ENCODE measurements at places on chromosomes 13 and 19.

- DNase-seq: peak; percentile 32
Observed at GRCh38 chr19:4233282-4233853, 4.0 kb downstream of the EBI3 start.

- DNase-seq: no peak
Observed at GRCh38 chr13:43758834-43759233, 27.9 kb downstream of the ENOX1 start.

DNA sequence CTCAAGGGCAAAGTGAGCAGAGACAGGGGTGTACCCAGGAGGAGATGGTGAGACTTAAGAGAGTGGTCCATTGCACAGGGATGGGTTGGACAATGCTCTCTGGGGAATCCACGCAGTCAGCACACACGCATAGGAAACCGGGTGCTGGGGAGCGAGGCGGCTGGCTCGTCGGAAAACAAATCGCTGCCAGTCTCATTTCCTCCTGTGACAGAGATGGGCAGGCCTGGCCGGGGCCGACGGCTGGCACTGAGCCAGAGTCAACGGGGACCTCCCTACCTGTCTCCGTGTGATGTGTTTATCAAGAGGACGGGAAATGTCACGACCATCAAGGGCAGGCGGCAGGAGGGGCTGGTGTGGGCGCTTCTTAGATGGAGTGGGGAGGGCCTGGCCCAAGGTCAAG lies 27.3 kb downstream of the PTPRS start:
- DNase-seq: no peak

DNA sequence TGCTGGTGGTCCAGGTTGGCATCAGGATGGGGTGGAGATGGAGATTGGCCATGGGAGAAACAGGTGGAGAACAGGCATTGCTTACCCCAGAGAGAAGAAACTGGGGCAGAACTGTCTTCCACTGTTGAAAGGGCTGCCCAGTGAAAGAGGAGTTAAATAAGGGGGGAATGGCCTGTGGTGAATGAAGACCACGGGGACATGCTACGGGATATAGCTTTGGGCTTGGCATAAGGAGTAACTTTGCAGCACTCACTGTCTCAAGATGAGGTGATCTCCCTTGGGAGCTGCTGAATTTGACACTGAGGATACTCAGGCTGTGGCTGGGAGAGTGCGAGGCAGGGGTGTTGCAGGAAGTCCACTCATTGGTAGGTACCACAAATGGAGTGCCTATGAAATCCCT lies 10.6 kb upstream of the GPR18 start:
- DNase-seq: no peak

- no peak for DNase-seq
Observed at GRCh38 chr13:110706570-110707372, 855 bp upstream of the CARS2 start.

GRCh38 chr19:47729468-47729798 lies 15.9 kb upstream of the NOP53 start:
- no peak for DNase-seq

GRCh38 chr19:44692379-44692721 lies 6.6 kb upstream of the CEACAM16 start:
- DNase-seq: no peak

- DNase-seq: no peak
Observed at GRCh38 chr19:8334458-8335342, 8.4 kb downstream of the KANK3 start.

DNA sequence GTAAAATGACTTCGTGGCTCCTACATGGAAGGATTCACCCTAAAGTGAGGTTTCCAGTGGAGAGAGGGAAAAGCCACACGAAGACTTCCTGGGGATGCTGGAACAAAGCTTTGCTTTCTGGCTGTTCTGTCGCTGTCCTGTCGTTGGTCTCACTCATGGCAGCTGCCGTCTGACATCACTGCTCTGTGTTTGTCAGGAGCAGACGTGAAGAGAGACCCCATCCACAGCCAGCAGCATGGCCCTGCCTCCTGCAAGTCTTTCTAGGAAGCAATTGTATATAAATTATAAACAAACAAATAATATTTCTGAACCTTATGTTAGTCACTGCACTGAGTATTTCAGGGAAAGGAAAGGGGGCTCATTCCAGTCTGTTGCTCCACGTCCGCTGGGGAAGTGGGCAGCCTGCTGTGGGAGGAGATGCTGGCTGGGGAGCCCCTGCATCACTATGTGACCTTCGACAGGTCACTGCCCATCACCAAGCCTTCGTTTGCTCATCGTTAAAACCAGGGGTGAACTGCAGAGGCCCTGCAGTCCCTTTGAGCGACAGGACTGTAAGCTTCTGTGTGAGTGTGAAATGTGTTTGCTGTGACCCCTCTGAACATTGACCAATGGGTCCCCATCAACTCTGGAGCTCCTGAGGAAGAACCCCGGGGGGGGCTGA lies 151.0 kb downstream of the DCT start:
- no peak for DNase-seq

DNA sequence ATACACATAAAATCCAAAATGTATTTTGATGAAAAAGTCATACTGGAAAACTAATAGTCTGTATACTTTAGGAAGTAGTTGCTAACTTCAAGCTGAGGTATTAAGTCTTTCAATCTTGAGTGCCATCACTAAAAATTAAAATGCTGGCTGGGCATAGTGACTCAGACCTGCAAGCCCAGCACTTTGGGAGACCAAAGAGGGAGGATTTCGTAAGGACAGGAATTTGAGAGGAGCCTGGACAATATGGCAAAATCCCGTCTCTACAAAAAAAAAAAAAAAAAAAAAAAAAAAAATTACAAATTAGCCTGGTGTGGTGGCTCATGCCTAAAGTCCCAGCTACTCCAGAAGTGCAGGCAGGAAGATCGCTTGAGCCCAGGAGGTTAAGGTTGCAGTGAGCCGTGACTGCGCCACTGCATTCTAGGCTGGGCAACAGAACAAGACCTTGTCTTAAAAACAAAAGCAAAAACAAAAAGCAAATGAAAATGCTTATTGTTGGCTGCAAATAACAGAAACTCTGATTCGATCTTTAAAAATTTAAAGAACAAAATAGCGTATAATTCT lies 1994.2 kb upstream of the PCDH20 start:
- no peak for DNase-seq

DNA sequence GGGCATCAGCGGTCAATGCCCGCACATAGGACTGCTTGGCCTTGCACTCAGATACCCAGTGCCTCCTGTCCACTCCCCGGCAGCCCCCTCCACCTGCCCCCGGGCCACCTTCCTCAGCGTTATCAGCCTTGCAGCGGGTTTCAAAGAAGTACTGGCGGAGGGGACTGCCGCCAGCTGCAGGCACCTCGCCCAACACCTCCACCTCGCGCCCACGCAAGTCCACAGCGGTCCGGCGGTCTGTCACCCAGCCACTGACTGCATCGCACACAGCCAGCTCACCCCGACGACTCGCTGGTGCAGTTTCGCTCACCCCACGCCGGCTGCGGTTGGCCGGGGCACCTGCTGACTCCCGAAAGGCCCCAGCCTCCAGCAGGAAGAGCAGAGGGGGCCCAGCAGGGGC lies 3.2 kb downstream of the NTF4 start:
- DNase-seq: no peak

- no peak for DNase-seq
Observed at GRCh38 chr19:46983097-46983496, 36.5 kb upstream of the NPAS1 start.

- no peak for DNase-seq
Observed at GRCh38 chr13:36710396-36710795, 36.6 kb downstream of the SERTM1 start.

DNA sequence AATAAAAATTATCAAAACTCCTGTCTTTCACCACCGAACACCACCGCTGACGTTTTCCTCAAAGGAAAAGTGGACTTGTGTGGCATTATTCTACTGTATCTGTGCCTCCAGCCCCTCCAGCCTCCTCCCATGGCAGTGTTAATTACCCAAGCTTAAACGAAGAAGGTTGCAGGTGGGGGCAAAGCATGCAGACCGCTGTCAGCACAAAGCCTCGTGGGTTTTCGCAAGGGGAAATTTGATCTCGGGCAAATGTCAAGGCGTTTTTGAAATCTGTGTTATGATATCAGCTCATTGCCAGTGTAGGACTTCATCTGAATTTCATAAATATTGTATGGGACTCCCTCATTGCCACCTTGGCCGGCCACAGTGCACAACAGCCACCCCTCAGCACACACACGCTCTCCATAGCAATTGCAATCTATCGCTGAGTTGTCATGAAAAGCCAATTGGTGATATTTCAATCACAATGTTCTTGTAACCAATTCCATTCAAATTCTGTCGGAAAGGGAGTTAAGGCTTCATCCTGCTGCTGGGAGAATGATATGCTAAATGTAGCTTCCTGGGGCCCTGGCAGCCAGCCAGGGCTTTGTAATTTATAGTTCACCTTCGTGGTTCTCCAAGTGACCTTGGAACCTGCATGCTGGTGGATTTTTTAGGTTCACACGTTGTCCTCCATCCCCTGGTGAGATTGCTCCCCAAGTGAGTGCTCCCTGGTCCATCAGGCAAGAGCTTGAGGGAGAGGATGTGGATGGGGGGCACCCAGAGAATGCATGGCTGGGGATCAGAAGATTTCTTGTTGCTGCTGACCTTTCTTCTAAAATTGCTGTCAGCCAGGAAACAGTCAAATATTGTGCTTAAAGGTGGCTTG lies 16.6 kb downstream of the CHST8 start:
- DNase-seq: no peak

GRCh38 chr13:97905517-97905916 lies 48.0 kb upstream of the IPO5 start:
- DNase-seq: no peak

DNA sequence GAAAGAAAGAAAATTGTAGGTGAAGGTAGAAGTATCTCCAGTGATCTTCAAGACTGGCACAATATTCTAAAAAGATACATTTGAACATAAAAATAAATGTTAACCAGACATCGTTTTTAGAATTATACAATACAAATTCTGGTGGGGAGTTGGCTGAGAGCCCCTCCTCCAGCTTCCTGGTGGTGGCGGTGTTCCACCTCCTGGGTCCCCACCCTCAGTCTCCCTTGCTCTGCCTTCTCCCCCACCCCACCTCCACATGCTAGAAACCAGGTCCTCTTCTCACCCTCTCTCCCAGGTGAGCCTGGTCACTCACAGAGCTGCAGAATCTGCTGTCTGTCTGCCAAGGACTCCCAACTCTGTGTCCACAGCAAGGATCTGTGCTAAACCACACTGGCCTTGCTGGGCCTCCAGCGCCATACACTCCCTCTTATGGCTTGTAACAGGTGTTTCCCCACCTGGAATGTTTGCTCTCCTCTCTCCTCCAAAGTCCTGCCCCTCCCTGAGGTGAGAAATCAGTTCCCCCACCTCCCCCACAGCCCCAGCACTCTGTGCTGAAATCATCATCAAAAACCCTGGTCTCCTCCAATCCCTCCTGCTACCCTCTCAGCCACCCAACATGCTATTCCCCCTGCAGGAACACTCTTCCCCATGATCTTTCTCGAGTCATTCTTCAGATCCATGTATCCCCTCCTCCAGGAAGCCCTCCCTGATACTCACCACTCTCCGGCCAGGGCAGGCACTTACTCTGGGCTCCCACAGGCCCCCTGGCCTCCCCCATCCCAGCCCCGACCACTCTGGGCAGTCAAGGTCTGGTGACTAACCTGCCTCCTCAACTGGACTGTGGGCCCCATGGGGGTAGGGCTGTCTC lies 20.5 kb upstream of the CYP2S1 start:
- no peak for DNase-seq

DNA sequence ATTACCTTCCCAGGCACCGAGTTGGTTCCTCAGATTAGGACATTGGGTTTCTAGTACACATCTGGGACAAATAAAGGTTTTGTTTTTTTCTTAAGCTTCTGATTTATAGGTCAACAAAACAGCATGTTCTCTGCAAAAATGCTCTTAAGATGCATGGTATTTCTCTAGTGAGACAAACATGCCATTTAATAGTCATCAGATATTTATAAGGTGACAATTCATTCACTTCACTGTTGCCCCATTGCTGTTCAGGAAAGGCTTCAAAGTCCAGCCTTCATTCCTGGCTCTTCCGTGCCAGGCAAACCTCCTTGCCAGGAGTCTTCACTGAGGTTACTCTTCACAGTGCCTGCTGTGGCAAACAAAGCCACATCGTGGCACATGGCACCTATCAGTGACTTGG lies 156.3 kb upstream of the FNDC3A start:
- no peak for DNase-seq

- DNase-seq: no peak
Observed at GRCh38 chr13:48833412-48833811, 142.3 kb upstream of the FNDC3A start.

- no peak for DNase-seq
Observed at GRCh38 chr19:8150998-8151766, 1.8 kb upstream of the FBN3 start.

DNA sequence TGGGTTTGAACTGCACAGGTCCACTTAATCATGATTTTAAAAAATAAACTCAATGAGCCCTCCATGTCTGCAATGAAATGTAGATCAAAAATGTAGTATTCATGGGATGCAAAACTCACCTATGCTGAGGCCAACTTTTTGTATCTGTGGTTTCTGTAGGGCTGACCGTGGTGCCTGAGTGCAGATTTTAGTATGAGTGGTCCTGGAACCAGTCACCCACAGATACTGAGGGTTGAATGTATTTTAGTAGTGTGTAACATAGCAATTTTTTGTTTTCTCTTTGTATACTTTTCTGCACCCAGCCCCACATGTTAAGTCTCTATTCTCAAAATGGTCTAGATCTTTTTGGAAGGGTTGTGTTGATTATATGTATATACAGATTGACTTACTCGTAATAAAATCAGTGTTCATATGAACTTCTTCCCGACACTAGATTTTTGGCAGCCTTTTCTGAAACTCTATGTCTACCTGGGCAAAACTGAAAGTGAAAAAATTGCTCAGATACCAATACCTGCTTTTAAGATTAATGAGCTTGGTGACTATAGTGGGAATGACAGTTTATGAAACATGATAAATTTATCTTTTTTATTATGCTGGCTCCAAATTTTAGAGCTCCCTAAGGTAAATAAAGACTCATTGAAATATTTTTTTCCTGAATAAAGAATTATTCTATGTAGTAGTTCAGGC lies 51.6 kb downstream of the DNAJC15 start:
- DNase-seq: no peak

GRCh38 chr19:4541114-4541805 lies 1.4 kb upstream of the LRG1 start:
- no peak for DNase-seq

GRCh38 chr13:112447306-112447705 lies 71.2 kb downstream of the SPACA7 start:
- no peak for DNase-seq

DNA sequence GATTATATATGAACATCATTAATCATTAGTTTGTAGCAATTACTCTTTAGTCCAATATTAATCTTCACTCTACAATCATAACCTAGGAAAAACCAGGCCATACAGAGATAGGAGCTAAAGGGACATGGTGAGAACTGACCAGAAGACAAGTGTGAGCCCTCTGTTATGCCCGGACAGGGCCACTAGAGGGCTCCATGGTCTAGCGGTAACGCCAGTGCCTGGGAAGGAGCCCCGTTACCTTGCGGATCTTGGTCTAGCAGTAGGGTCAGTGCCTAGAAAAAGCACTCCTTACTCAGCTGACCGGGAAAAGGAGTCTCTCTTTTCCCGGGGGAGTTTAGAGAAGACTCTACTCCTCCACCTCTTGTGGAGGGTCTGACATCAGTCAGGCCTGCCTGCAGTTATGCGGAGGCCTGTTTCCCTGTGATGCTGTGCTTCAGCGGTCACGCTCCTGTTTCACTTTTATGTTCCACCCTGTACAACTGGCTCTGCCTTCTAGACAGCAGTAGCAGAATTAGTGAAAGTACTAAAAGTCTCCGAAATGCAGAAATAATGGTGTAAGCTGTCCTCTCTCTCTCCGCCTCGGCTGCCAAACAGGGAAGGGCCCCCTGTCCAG lies 13.8 kb downstream of the OR7D4 start:
- peak; percentile 47 for DNase-seq

- peak; percentile 42 for DNase-seq
Observed at GRCh38 chr19:30224689-30225606, 147.2 kb upstream of the ZNF536 start.

GRCh38 chr13:42967660-42968059 lies 24.4 kb downstream of the EPSTI1 start:
- no peak for DNase-seq
